MCF 10A (cell line): ENCODE measurements at places on chromosomes 1 and 21. TPM values are rescaled to one million over a fixed set of nuclear protein-coding genes. Genes with fewer than 3 reads are reported as not detected.
A peak's percentile ranks its signal among the peaks of the same experiment; 100 is the strongest.

DNA sequence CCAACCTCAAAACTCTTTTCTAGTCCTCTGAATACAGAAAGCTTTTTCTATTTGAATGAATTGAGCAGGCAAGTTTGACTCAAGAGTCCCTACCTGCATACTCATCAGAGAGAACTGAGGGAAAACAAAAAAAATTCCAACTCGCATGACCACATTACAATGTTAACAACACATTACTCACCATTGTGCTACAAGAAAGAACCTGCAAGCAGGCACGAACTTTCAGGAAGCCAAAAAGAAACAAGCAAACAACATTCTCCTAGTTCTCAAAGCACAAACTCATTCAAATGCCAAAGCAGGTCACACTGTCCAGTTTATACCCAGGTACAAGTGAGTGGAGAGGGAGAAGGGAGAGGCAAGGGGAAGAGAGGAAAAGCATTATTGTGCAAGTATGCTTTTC is 14.6 kb downstream of the OTUD7B start:
- DNase-seq, result peak; percentile 75

DNA sequence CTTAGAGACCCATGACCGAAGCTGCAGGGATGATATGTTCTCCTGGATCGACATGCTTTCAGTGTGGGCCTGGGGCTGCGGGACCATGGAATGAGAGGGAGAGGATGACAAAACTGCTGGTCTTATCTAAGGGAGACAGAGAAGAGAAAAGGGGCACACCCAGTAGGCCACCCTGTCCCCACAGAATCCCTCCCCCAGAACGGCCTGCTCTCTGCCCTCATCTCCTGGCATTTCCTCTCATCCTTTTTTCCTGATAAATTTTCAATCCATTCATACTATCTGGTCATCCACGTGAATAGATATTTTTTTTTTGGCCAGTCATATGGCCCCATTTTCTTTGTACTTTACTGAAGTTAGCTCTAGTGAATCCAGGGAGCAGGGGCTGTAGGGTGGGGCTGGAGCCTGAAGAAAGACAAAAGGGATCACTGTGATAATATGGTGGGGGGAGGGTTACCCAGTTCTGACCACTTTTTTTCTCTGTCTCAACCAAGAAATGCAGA is at the start of gene PKLR:
Gene PKLR (minus strand): TSS at position 97 of the 500 bp plus-strand sequence. CDS start 43 bp downstream, at position 54.
- no peak for DNase-seq

DNA sequence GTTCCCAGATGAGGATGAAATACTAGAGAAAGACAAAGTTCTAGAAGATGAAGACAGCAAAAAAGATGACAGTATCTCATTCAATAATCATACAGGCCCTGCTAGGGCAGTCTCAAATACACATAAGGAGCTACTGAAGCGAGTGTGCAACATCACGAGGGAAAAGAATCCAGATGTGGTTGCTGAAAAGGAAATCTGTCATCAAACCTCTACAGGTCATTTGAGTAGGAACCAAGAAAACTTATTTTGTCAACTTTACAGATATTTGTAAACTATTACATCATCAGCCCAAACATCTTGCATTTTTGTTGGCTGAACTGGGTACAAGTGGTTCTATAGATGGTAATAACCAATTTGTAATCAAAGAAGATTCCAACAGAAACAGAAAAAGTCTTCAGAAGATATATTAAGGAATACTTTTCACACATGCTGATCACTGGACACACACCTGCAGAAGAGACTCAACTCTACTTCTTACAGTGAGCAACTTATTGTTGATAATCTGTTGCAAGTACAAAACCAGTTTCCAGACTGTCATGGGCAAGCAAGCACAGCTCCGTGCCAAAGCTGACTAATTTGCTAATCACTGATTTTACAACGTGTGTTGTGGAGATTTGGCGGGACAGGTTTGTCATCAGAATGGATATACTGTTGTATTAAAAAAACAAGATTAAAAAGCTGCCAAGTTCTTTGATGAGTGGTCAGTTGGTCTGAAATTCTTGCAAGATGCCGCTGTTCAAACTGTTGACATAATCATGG is 42.1 kb downstream of the TRIM33 start:
- peak; percentile 55 for DNase-seq

GRCh38 chr21:26572702-26573381 is at the start of gene CYYR1:
Gene CYYR1, minus strand, starts transcription at chr21:26573286. Its CDS starts 346 bp downstream, at chr21:26572940.
- no peak for DNase-seq

The ALX3 gene
- not detected in 2 replicates for total RNA-seq

The FRRS1 gene
- total RNA-seq, result 7.2 and 7.4 TPM in 2 replicates

- no peak for DNase-seq
Measured at GRCh38 chr1:201636510-201636971, 97.6 kb downstream of the NAV1 start.

GRCh38 chr1:110524311-110525248 is 5.6 kb upstream of the KCNA10 start:
- DNase-seq, result peak; percentile 40
